ENCODE measurements at places on chromosomes 11 and 22.

DNA sequence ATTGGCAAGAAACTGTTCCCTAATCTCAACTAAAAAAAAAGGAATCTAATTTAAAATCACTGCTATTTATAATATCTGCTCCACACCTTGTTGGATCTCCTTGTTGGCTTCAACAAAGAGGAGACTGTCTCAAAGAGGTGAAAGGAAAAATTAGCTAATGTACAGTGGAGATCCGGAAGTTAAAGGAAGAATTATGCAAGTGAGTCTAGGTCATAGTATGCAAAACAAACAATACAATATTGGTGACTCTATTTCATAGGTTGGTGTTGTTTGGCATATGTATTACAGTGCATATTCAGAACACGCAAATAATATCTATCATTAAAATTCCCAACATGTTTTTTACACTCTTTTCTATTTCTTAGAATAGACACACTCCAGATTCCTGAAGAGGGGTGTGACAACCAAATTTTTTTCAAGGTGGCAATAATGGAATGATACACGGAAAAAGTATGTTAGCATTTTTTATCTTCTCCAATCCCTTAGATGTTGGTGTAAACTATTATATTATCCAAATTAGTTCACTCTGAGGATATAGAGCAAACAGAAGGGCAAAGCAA is 685.3 kb downstream of the KCNA4 start:
- no peak for DNase-seq

GRCh38 chr22:42522546-42522945 is 3.0 kb upstream of the RRP7A start:
- DNase-seq = no peak

DNA sequence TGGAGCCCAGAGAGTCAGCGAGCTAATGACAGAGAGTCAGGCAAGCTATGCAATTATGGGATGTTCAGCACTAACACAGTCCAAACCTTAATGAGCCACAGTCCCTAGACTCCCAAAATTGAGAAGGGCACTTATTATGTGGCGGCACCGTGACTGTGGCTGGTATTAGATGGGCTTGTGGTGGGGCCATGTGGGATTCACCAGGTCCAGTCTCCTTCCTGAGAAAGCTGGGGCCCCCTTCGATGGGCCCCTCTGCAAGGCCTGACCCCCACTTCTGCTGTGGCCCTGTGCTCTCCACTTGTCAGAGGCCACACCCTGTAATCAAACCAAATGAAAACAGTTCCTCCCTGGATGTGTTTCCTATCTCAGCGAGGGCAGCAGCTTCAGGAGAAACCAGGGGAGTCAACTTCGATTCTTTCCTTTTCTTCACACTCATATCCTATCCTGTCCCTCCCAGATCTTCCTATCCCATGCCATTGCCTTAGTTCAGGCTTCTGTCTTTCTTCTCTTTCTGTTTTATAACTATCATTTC is 42.9 kb downstream of the INSC start:
- no peak for DNase-seq

DNA sequence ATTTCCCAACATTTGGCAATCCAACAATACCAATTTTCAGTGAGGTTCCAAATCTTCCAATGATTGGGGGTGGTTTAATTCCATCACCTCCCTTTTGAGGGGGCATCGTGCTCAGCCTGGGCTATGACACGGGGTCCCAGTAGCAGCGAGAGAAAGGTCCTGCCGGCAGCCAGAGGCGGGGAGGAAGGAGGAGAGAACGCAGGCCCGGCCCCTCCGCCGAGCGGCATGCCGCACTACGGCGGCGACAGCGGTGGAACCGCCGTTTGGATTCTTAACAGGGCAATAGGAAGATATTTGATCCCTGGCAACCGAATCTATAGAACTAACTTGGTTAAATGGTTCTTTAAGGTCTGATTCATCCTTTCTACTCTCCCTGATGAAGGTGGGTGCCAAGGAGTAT is 18.3 kb upstream of the NDUFA6 start:
- DNase-seq = no peak

DNA sequence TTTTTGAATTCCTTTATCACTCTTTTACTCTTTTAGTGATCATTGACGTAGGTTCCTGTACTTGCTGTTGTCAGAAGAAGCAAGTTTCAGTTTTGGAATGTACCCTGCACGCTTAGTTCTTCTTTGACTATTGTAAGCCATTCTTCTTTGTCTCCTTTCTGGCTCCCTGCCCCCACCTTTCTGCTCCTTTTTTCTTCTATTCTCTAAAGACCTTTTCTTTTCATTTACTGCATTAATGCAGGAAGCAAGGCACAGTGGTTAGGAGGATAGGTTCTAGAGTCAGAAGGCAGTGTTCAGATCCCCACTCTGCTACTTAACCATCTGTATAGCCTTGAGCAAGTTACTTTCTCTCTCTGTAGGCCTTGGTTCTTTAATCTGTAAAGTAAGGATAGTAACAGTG is 33.7 kb upstream of the RAG2 start:
- DNase-seq = no peak

DNA sequence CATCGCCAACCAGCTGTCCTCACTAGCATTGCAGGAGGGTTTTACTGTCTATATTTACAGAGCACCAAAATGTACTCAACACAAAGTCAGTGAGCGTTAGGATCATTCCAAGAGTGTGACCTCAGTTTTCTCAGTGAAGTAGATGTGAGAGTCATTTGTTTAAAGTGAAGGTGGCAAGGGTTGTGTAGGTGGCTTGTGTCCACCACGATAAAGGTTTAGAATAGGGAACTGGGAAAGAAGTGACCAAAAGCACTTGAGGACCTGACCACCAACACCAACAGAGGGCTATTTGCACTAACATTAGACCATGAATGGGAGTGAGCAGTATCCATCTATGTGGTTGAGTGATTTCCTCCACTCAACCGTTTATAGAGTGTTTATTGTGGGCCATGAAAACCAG is 152.5 kb upstream of the POU2AF2 start:
- no peak for DNase-seq

DNA sequence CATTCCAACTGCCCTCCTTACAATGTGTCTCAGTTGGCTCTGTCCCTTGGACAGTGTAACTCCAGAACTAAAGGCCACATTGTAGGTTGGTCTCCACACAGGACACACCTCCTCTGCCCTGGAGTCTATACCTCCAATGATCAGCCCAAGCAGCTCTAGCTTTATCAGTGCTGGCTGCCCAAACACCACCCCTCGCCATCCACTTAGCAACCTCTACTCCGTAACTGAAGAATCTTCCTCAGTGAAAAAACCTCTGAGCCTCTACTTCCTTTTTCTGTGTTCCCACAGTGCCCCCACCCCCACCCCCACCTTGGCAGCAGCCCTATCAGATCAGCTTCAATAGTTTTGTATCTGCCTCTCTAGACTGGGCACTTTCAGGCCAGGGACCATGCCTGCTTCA is 33.4 kb downstream of the SERPINH1 start:
- no peak for DNase-seq

GRCh38 chr11:130776061-130776419 is 140.2 kb downstream of the SNX19 start:
- no peak for DNase-seq

DNA sequence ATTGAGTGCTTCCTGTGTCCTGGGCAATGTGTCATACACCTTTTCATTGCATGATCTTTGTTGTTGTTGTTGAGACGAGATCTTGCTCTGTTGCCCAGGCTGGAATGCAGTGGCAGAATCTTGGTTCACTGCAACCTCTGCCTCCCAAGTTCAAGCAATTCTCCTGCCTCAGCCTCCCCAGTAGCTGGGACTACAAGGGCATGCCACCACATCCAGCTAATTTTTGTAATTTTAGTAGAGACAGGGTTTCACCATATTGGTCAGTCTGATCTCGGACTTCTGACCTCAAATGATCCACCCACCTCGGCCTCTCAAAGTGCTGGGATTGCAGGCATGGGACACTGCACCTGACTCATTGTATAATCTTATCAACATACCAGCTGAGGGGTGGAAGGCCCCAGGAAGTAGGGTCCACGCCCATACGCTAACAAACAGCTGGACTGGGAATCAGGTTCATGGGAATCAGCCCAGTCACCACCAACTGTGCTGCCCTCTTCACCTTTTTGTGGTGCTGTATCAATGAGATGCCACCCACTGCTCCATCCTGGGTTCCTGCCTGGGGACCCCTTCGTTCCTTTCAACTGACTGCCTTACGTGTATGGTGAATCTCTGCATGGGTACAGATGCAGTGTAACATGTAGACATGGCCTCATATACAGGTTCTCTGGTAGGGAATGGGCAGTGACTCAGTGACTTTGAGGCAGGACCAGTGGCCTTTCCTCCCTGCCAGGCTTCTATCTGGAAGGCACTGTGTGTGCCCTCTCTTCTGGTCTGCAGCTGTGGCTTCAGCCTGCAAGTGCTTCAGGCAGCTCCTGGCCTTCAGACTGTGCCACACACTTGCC is 32.5 kb upstream of the YWHAH start:
- DNase-seq = no peak

- DNase-seq = no peak
Measured at GRCh38 chr22:40659166-40659565, 20.1 kb upstream of the MCHR1 start.

- DNase-seq = peak; percentile 32
Measured at GRCh38 chr11:64809781-64810241, 540 bp downstream of the MEN1 start.

DNA sequence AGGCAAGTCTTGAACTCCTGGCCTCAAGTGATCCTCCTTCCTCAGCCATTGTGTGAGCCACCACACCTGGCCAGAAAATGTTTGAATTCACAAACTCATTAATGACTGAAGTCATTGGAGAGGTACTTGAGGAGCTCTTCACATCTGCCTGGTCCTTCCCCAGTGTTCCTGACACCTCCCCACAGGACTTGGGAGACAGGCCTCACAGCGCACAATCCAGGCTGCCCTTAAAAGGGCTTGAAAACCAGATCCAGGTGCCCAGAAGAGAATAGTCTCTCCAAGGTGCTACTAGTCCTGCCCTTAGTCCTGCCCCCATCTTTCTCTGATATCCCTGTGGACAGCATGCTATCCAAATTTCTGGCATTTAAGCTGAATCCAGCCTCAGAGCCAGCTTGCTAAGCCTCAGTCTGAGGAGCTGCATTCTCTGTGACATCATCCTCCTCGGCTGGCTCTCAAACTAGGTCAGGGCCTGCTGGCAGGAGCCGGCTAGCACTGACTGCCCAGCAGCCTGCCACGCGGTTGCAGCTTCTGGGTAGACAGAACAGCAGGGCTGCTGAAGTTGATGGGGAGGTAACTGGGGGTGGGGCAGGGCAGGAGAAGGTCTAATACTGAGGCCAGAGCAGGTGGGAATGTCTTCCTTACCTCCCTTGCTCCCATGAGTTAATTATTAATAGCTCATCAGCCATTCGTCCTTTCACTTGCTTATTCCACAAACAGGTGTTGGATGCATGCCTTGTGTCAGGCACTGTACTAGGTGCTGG is 35.3 kb upstream of the NECTIN1 start:
- no peak for DNase-seq

- DNase-seq = no peak
Measured at GRCh38 chr11:11245453-11245852, 107.6 kb downstream of the CSNK2A3 start.

GRCh38 chr11:15901054-15901453 is 455.3 kb downstream of the SOX6 start:
- no peak for DNase-seq

DNA sequence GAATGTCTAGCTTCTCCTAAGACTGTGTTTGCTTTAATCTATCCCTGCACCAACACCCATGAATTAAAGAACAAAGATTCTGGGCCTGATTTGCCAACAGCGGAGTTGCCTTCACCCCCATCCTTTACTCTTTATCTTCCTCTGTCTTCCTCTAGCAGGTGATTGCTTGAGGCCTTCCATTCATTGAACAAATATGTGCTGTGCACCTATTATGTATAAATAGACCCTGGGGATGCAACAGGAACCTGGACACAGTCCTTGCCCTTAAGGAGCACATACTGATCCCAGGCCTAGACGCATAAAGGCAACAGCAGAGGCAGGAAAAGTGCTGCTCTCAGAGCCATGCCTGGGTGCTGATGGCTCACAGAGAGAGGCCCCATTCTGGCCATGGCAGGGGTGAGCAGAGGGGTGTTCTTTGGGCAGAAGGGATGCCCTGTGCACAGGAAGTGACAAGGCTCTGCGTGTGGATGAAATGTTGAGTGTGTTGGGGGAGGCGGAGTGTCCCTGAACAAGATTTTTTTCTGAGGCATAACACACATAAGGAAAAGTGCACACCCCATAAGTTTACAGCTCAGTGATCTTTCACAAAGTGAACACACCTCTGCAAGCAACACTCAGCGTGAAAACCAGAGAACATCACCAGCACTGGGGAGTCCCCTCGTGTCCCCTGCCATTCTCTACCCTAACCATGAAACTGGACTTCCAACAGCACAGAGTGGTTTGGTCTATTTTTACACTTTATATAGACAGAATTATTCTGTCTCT is 145.9 kb downstream of the GRIK4 start:
- DNase-seq = no peak

DNA sequence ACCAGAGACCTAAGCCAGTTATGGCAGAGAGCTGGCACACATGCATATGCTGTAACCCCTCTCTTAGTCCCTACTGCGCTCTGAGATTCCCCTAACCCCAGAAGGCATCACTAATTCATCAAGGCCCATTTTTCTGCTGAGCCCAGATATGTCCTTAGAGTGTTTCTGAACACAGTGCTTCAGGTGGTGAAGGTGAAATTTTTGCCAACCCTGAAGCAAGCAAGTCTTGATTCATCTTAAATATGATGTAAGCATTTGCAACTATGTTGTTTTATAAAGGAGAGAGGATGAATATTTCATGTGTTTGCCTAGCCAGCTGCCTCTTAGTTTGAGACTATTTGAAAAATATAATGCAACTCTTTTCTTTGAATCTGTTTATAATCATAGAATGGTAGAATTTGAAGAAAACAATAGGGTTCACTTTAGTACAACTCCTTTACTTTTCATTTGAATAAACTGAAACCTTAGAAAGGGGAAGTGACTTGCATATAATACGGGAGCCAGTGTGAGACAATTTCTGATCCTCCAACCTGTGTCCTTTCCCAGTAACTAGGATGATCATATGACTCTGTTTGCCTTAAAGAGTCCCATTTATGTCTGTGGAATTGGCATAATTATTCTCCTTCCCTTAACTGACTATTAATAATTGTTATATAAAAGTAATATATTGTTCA is 194.3 kb upstream of the MTNR1B start:
- DNase-seq = no peak

GRCh38 chr22:48154943-48155240 is 1392.4 kb downstream of the TBC1D22A start:
- DNase-seq = no peak

DNA sequence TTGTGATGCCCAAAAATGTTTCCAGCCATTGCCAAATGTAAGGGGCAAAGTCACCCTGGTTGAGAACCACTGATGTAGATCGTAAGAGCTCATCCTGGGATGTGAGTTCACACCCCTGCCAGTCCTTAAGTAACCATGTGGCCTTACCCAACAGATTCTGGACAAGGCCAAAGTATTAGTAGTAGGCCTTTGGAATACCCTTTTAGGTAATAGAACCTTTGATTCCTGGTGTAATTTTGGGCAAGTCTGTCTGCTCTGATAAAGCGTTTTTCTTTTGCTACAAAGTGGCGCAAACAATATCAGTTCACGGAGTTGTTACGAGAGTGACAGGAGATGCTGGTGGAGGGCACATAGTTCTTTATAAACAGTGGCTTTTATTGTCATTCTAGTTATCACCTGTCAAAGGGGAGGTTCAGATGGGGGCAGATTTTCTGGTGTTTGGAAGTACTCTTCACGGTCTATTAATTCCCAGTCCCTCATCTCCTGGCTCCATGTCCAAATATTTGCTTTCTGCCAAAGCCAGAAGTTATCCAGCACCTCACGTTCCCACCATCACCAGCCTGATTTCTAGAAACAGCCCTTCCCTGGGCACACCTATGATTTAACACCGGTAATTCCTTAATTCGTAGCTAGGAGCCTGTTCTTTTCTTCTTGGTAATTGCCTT is 73.8 kb upstream of the CRYBB3 start:
- no peak for DNase-seq

All from activated naive CD8-positive, alpha-beta T cell treated with anti-CD3 and anti-CD28 coated beads, Interleukin-2, amount 50 U/mL, for 24 hours (primary cell).